ENCODE measurements at places on chromosomes 12 and 14.

DNA sequence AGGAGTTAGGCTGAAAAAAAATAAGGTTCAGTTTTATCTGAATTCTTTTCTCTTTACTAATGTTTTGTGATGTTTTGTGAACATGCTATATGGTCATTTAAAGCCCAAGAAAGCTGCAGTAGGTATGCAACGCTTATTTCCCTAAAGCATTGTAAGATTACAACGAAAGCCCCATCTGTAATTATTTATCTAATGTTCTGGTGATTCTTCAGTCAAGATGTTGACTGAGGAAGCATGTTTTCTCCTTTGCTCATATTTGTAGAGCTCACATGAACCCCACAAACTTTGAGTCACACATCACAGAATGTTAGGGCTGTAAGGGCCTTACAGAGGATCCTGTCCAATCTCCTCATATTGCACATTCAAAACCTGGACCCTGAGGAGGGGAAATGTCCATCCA, 3.2 kb upstream of the TUBA1C start:
- no peak for DNase-seq

GRCh38 chr12:69332815-69333358, 15.3 kb upstream of the LYZ start:
- no peak for DNase-seq

DNA sequence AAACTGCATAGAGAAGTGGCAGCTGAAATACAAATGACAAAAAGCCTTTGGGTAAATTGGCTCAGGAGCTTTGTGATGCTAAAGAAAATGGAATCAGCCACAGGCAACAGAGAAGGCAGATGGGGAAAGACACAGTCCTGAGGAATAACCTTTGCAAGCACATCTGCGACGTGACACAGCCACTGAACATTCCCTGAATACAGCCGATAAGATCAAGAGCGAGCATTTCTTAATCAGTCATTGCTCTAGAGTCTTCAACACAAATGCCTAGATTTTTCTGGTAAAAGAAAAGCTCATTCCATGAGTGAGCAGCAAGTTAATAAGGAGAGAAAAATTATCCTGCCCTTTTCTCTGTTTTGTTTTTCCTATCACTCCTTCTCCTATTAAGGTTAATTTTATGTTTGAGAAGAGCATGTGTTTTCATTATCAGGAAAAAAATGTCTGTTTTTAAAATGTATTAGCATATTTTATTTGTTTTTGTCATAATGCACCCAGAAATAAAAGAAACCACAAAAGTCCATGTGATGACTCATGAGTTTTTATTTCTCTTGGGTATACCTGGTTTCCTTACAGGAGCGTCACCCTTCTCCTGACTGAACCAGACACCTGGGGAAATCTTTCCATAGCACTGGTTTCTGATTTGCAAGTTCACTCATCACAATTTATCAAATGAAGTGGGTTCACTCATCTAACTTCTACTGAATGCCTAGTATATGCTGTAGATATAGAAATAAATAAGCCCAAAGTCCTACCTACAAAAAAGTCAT, 45.4 kb upstream of the PCED1B start:
- no peak for DNase-seq

- no peak for DNase-seq
Observed at GRCh38 chr12:65208964-65209654, 39.7 kb downstream of the LEMD3 start.

DNA sequence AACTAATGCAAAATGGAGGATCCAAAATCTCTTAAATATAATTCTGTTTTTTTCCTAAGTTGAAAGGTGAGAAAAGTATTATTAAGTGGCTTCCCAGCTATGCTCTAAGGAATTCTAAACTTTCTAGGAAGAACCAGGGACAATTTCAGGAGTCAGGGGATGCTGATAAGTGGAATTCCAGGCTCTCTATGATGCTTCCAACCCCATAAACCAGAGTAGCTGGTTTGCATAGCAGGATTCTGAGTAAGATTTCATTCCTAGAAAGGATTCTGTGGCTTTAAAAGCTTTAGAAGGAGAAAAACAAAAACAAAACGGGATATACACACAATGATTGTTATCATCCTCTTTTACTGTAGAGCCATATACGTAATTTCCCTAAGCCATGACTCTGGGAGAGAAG, 93.9 kb downstream of the SLC16A7 start:
- no peak for DNase-seq

- DNase-seq, result no peak
Observed at GRCh38 chr14:43795600-43796228, 711.4 kb downstream of the FSCB start.

DNA sequence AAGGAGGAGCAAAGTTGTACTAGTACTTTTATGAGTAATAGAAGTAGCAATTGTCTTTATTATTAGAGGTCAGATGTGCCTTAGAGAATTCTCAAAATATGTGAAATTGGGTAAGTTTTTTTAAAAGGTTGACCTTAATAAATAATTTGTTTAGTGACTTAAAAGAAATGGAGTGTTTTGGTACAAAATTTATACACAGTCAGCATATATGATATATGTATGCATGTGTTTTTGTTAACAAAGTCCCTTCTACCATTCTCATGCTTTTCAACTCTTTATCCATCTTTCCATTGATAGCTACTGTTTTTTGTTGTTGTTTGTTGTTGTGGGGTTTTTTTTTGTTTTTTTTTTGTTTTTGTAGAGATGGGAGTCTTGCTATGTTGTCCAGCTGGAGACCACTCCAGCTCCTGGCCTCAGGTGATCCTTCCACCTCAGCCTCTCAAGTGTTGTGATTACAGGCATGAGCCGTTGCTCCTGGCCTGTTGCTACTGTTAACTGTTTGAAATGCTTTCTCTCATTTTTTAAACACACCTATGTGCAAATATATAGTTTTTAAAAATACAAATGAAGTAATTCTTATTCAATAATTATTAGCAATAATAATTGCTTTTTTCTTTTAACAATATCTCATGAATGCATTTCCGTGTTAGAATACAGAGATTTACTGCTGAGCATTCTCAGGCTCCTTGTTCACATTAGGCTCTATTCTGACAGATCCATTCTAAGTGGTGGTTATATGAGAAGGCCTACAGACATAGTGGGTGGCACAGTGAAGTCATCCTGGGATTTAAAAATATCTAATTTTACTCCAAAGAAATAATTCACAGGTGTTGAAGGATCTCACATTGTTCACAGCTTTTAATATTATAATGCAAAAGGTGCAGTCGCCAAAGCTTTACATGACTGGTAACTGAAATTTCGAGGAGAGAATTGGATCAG, 10.4 kb downstream of the NAA30 start:
- no peak for DNase-seq

DNA sequence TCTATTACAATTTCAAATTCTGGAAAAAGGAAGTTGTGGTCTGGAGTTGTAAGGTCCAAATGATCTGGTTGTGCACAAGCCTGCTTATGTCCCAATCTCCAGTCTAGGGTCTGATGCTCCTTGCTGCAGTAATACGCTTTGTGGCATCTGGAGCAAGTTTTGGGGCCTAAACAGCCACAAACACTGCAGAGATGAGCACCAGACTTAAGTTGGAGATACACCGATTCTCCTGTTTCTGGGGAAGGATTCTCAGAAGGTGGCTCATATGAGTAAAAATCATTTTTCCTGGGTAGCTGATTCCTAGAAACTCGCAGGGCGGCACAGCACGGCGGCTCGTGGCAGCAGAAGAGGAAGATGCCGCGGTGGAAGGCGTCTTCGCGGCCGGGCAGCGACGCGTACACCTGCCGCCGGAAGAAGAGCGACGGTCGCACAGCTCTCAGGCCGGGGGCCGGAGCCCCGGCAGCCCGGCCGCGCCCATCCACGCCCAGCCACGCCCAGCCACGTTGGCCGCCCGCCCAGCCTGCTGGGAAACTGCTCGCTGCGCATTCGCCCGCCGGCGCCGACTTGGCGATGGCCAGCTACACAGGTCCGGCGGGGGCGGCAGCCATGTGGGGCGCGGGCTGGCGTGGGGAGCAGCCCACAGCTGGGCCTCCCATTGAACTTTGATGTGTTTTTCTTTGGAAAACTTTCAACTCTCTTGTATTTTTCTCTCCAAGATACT, 129.0 kb downstream of the ASCL4 start:
- DNase-seq, result peak; percentile 81

GRCh38 chr14:97978341-97978740, 1181.2 kb downstream of the VRK1 start:
- peak; percentile 97 for DNase-seq

- DNase-seq, result no peak
Observed at GRCh38 chr14:90566481-90566880, 169.7 kb downstream of the CALM1 start.

GRCh38 chr12:31853977-31854376, 105.2 kb upstream of the RESF1 start:
- DNase-seq, result no peak

DNA sequence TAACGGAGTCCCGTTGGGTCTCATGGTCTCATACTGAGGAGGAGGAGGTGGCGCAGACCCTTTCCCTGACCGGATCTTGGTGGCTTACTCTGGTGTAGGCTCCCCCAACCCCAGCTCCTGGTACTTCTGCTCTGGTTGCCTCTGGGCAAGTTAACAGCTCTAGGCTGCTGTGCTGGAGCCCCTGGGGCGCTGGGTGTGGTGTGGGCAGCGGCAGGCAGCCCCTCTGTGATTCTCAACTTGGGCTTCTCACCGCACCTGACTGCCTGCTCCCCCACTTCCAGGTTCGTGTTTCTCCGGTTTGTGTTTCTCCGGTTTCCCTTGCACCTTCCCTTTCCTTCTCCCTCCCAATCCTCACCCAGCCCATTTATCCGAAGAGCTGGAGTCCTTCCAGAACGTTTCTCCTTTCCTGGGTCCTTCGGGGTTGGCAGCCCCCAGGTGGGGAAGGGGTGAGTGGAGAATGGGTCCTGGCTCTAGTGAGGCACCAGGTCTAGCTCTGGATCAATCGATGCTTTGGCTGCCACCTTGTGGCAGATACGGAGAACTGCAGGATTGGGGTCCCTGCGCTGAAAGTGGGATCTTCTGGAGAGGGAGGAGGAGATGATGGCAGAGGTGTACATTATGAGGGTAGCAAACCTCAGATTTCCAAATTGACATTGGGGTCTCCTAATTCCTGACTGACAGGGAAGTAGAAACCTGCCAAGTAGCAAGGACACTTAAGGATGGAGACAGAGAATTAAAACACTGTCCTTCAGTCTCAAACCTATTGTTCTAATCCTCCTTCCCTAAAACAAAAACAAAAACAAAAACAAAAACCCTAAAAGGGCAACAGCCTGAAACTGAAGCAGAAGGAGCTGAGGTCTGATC, 8.3 kb downstream of the CISTR start:
- DNase-seq, result peak; percentile 20

- DNase-seq, result no peak
Observed at GRCh38 chr14:50040401-50040775, 76.0 kb downstream of the VCPKMT start.

DNA sequence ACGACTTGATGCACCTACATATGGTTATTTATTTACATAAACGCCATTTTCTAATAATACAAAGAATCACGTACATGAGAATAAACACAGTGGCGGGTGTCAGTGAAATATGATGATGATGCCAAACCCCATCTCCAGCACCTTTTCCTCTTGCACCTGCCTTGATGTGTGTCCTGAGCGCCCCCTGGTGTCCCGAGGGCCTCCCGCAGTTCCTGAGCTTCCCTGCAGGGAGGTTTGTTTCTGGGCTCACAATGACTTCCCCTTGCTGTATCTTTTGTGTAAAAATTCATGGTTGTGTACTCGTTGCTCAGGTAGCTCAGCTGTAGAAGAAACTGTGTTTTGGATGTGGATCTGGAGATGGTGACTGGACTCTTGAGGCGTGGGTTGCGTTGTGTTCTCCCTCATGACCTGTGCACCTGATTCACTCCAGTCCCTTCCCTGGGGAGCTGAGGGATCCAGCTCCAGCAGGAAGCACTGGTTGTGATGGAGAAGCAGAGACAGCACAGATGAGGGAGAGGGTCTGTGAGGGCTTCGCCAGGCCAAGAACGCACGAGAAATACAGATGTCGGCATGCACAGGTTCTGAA, 1037.8 kb downstream of the TMEM121 start:
- DNase-seq, result no peak

- DNase-seq, result no peak
Observed at GRCh38 chr12:57047981-57048380, 1.9 kb downstream of the MYO1A start.

DNA sequence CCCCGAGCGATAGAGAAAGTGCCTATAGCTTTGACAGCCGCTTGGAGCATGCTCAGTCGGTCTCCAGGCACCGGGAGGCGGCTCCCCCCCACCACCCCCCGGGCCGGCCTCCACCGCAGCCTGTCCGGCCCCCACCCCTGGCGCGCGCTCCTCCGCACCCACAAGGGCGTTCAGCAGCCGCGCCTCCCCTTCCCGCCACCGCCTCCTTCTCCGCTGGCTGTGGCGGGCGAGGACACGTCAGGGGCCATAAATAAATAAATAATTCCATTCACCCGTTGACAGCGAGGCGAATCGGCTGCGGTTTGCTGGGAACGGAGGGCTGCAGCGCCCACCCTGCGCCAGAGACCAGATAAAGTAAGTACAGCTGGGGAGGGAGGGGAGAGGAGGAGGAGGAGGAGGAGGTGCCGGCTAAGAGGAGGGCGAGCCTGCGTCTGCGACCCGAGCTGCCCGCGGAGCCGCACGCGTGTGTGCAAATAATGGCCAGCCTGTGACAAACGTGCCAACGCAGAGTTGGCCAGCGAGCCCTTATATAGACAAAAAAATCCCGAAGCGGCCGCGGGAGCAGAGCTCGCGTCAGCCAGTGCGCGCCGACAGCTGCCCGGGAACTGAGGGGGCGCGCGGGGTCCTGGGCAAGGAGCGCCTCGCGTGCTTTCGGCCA, at the start of gene SLC16A7:
SLC16A7 (plus strand) TSS at position 147 of the 658 bp plus-strand sequence. CDS start 108,773 bp downstream, outside the sequence.
- peak; percentile 0 for DNase-seq

DNA sequence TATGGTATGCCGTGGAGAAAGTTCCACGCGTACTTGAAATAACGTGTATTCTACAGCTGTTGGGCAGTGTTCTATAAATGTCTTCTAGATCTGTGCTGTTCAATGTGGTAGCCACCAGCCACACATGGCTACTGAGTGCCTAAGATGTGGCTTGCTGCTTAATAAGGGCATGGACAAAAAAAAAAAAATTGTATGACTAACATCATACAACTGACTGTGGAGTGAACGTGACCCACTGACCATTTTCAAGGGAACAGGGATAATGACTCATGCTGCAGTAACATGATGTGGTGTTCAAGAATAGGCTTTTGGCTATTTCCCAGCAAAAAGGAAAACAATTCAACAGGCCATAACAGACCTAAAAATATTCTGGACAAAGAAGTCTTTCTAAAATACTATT, 13.0 kb downstream of the ATG14 start:
- DNase-seq, result no peak

GRCh38 chr12:6635375-6635855, 344 bp downstream of the LPAR5 start:
- DNase-seq, result no peak

Measured in DMS79 treated with DMSO at 0.1 percent for 48 hours (cell line).